ENCODE measurements at places on chromosomes 7 and 10.

GRCh38 chr10:62613424-62613823 lies 191.1 kb upstream of the ADO start:
- peak; percentile 19 for DNase-seq

DNA sequence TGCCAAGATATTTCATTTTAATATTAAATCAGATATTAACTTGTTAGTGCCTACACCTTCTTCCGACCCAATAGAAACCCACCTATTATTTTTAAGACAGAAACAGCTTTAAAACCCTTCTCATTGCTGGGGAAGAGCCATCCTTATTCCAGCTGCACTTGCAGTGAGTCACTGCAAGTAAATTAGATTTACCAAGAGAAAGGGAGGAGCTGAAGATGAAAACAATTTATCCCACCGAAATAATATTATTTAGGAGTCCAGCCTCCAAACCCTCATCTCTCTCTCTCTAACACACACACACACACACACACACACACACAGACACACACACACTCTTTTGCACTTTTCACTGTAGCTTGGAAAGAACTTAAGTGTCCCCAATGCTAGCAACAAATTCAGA lies 26.9 kb downstream of the TWIST1 start:
- no peak for DNase-seq

- no peak for DNase-seq
These were observed at the start of gene CDHR1 for GRCh38 chr10:84194424-84195043. CDHR1 (plus strand) TSS chr10:84194537; CDS start chr10:84194761, 224 bp downstream.

- DNase-seq, result peak; percentile 49
These were observed 108.9 kb upstream of the ASAH2 start for GRCh38 chr10:50360077-50360850.

- no peak for DNase-seq
These were observed 119.7 kb upstream of the KLF14 start for GRCh38 chr7:130853503-130854279.

GRCh38 chr7:22332461-22332870 lies 24.5 kb downstream of the RAPGEF5 start:
- no peak for DNase-seq

GRCh38 chr7:21724562-21724961 lies 181.7 kb downstream of the DNAH11 start:
- DNase-seq, result no peak

GRCh38 chr7:148959726-148960125 lies 68.6 kb downstream of the PDIA4 start:
- no peak for DNase-seq

- no peak for DNase-seq
These were observed 5.1 kb downstream of the NME8 start for GRCh38 chr7:37853468-37853867.

DNA sequence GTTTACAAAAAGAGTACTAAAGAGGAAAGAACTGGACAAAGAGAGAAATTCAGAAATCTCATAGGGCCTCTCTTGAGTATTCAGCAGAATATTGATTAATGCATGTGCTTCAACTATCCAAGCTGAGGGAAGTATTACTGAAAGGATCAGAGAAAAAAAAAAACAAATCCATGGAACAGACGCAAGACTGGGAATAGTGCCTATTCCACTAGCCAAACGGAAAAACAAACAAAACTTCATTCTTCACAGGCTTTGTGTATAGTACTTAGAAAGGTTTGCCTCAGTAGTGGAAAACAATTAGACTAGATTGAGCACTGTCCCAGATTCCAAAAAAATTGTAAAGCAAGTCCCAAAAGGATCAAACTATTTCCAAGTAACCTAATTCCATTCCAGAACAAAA lies 106.2 kb downstream of the TFEC start:
- no peak for DNase-seq

DNA sequence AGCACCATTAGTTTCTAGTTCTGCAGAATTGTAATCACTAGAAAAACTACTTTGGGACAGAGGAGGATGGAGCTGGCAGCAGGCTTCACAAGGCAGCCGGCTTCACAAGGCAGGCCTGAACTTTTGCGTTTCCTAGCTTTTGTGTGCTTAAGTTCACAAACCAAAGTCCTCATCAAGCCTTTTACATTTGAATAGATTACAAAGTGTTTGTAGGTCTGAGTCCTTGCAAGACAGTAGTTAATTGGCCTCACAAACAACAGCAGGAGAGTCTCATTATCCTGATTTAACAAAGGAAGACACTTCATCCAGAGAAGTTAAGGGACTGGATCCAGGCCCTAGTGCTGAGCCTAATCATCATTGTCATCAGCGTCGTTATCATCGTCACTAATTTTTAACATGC lies 147.8 kb upstream of the AUTS2 start:
- no peak for DNase-seq

DNA sequence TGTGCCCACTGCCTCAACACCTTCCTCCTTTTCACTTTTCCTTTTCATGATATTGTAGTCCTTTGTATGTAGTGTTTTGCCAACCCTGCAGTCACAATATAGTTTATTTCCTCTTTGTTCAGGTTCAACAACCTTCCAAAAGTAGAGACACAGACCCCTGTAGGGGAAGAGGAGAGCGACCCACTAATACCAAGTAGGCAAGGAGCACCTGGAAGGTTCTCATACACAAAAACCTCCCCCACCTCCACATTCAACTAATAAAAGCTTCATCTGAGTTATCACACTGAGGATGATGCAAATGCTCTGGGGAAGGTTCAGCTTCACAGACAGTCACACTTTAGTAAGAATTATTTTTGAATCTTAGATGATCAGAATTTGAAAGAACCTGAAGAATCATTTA lies 41.6 kb downstream of the PIK3AP1 start:
- no peak for DNase-seq

DNA sequence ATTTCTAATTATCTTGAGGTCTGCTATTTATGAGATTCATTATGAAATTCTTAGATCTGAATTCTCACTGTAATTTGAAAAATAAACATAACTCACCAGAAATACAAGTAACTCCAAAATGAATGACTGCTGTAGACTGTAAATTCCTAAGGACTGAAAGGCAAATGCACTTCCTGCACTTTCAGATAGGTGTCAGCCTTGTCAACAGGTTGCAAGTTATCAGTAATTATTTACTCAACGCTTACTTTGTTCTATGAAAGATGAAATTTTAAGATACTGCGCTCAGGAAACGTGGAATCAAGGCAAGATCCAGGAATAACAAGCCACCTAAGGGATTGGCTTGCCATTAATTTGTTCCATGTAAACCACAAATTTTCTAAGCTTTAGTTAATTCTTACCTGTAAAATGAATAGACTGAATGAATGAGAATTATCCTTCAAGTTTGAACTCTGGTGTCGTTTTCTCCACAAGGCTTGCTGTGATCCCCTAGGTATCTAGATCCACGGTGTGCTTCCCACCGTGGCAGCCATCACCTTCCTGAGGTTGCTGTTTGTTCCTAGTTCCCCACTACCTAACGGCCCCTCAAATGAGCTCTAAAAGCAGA lies 12.6 kb downstream of the DHX32 start:
- peak; percentile 39 for DNase-seq

GRCh38 chr10:124289851-124290795 lies 128.6 kb downstream of the OAT start:
- DNase-seq, result peak; percentile 12

- no peak for DNase-seq
These were observed 1.3 kb upstream of the LRRC18 start for GRCh38 chr10:48940958-48941357.

- no peak for DNase-seq
These were observed 54.9 kb downstream of the SEMA3E start for GRCh38 chr7:83593921-83594475.

GRCh38 chr10:117450940-117451339 lies 75.7 kb upstream of the PDZD8 start:
- DNase-seq, result no peak

GRCh38 chr10:17256051-17256450 lies 28.0 kb downstream of the VIM start:
- no peak for DNase-seq

DNA sequence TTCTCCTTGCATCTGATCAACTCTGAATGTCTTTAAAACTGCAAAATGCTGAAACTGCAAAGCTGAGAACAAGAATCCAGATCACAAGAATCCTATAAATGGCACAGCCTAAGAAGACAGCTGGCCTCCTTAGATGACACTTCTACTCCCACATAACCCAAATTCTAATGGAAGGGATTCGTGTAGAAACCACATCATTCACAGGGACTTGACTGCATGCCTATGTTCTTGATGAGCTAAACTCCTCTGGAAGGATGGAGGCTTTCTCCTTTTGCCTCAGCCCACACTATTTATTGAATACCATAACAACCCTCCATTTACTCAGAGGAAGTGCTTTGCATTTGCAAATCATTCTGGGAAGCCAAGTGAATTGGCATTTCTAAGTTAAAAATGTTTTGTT lies 252.5 kb upstream of the VWC2 start:
- DNase-seq, result no peak

- no peak for DNase-seq
These were observed 118.0 kb downstream of the PLPP4 start for GRCh38 chr10:120574981-120575380.

- peak; percentile 25 for DNase-seq
These were observed 91.7 kb downstream of the CYP26A1 start for GRCh38 chr10:93165367-93165766.

DNA sequence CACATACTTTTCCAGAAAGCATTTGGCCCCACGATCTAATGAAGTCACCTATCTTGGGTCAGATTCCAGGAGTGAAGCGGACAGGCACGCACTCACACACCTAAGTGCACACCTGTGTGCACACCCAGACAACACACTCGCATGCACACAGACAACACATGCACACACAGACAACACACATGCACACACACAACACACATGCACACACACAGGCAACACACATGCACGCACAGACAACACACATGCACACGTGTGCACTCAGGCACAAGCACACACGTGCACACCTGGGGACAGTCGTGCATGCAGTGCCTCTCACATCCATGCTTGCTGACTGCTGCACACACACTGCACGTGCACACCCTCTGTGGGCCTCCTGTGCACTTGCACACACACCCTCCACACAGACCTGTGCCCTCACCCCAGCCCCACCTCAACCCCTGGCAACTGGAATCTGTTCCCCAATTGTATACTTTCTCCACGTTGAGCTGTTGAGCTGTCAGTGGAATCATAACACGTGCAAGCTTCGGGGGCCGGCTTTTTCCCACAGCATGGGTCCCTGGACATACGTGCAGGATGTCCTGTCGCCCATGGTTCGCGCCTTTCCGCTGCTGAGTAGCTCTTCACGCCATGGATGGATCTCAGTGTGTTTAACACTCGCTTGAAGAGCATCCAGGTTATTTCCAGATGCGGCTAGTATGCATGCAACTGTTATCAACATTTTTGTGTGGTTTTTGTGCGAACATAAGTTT lies 55.3 kb upstream of the CFAP46 start:
- DNase-seq, result no peak

DNA sequence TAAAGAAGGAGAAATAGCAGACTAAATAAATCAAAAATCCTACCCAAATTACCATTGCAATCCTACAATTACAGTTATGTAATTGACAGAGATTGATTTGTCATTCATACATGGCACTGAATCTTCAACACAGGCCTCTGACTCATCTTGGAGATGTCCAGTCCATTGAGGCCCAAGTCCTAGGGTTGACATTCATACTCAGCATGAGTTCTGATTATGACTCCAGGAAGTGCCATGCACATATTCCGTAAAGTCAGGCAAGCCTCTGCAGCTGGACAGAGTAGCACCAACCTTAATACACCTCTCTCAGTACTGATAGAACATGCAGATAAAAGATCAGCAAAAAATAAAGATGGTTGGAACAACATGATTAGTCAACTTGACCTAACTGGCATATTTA lies 353.7 kb upstream of the NFE2L3 start:
- DNase-seq, result no peak

- peak; percentile 61 for DNase-seq
These were observed 17.1 kb downstream of the PLXDC2 start for GRCh38 chr10:19833170-19833824.

DNA sequence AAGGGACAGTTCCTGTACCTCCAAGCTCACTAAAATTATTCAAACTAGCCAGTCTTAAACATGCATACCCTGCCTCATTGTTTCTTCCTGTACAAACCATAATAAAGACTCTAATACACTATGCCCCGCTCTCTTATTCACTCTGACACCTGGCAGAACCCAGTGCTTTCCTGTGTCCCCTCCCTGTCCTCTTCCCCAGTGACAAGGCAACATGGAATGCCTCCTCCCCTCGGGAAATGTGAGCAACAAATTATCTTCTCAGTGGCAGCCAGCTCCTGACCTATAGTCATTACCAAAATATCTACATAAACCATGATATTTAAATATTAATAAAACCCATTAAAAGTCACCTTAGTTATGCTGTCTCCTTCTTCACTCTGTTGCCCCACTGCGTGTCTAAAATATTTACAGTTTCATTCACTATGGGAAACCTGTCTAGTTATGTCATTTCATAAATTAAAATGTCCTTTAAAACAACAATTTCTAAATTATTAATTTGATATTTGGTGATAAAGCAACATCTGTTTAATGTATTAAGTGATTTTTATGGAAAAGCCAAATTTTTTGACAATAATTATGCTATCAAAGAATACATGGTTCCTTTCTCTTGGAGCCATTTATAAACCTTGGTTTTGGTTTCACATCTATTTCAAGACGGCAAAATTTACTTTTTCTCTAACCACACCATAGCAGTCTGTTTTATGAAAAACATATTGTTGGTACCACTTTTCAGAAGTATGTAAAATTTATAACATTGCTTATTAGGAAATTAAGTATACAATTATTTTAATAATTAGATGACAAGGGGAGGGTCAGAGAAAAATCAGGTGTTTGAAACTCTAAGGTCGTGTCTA lies 1355.2 kb downstream of the XPNPEP1 start:
- no peak for DNase-seq

- DNase-seq, result no peak
These were observed 5.0 kb downstream of the CLRN3 start for GRCh38 chr10:127887541-127888415.

DNA sequence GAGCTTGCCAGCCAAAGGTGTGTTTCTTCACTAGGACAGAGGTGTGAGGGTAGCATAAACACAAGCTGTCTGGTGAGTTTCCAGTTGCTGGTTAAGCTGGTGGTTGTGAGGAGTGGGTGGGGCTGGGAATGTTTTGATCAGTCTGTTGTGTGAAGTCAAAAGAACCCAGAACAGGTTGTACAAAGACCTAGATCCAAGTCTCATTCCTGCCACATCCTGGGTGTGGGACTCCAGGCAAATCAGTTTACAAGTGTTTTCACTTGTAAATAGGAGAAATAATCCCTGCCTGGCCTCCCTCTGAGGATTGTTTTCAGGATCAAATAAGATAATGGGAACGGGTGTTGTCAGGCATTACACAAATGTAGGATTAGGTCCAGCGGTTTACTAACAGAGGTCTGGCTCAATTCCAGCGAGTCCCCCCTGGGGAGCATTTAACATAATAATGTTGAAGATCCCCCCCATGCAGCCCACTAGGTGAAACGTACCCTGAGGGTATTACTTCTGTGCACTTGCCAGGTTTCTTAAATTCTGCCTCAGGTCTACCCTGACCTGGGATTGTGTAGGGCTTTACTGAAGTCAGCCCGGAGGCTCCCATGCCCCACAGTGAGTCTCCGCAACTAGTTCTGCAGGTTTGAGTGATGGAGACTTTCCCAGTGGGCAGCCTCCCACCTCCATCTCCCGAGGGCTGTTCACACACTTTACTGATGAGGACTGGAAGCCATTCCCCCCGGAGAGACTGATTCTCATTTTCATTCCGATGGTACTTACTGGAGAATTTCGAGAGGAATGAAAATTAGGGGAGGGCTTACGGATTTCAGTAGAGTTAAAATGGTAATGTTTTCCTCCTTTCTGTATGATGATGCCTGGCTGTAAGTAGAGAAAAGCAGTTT lies 2.7 kb upstream of the FRAT2 start:
- DNase-seq, result peak; percentile 45

GRCh38 chr10:29784175-29784773 lies 149.5 kb upstream of the SVIL start:
- DNase-seq, result peak; percentile 79

- DNase-seq, result no peak
These were observed 2.7 kb downstream of the ITGB1 start for GRCh38 chr10:32955299-32955772.

Data from umbilical cord (tissue), 2 donors.